ENCODE measurements at places on chromosomes 2 and 18.

- ATAC-seq = peak; percentile 16
These were observed 1.2 kb upstream of the MZT2A start for GRCh38 chr2:131493199-131493968.

- ATAC-seq = no peak
These were observed 20.1 kb upstream of the COL6A3 start for GRCh38 chr2:237433920-237434676.

DNA sequence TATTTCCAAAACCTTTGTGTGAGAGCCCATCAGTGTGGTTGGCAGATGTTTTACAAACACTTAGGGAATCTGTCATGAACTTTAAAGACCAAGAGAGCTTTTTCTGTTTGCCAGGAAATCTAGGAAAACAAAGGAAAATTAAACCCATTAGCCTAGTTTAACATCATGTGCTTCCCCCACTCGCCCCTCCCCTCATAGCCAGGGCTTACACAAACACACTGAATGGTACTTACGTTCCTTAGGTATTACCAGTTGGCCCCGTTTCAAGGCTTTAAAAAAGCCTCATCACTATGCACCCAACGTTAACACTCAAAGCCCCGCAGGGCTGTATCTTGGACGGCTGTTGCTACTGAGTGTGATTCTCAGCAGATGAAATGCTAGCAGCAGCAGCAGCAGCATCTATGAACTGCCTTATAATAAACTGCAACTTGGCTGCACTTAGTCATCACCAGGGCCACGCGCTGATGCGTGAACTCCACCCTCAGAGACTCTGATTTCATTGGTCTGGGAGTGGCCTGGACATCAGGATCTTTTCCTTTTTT lies 20.1 kb upstream of the TTC39C start:
- ATAC-seq = peak; percentile 95

- peak; percentile 66 for ATAC-seq
These were observed 515 bp upstream of the PLEKHB2 start for GRCh38 chr2:131104487-131105155.

- ATAC-seq = no peak
These were observed 3.7 kb downstream of the ANKRD23 start for GRCh38 chr2:96839875-96840850.

- no peak for ATAC-seq
These were observed 74.0 kb upstream of the SEC11C start for GRCh38 chr18:59065684-59066083.

GRCh38 chr18:4762330-4762729 lies 307.2 kb upstream of the DLGAP1 start:
- no peak for ATAC-seq
